ENCODE measurements at places on chromosomes 5 and 9.

DNA sequence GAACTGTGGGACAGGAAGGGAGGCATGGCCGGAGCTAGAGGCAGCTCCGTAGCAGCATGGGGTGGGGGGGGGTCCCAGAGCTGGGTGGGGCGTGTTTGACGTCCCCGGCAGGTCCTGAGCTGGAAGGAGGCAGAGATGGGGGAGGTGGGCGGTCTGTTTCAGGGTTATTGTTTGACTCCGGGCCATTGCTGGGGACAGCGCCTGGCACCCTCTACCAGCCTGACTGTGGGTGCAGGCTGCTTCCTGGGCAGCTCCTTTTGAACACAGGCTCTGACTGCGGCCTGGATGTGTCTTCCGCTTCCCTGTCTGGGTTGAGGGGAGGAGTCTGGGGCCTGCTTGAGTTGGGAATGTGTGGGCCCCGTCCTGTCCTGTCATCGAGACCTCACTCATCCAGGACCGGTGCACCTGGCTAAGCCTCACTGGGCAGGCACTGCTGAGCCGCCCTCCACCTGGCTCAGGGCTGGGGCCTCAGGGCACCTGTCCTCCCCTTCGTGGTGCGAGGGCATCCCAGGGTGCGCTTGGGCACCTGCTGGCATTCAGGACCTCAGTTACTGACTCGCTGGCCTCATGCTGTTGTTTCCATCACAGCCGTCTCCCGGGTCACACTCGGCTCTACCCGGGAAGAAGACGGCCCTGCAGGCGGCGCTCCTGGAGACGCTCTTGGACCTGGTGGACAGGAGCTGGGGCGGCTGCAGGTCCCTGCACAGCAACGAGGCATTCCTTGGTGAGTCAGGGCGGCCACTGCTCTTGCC, 26.5 kb downstream of the CEP72 start:
- no peaks in the 10 kb centered on the region for H3K27me3 ChIP-seq
- no peaks in the 10 kb centered on the region for H3K4me1 ChIP-seq
- DNase-seq: no peak
- H3K36me3 ChIP-seq: peaks cover 8% of the 10 kb centered on the region

- no peak overlapping the region for H3K27ac ChIP-seq
- no peaks in the 10 kb centered on the region for H3K27me3 ChIP-seq
- no peak overlapping the region for H3K4me3 ChIP-seq
- no peak for DNase-seq
Measured at GRCh38 chr9:95953986-95954385, 78.5 kb downstream of the ERCC6L2 start.

DNA sequence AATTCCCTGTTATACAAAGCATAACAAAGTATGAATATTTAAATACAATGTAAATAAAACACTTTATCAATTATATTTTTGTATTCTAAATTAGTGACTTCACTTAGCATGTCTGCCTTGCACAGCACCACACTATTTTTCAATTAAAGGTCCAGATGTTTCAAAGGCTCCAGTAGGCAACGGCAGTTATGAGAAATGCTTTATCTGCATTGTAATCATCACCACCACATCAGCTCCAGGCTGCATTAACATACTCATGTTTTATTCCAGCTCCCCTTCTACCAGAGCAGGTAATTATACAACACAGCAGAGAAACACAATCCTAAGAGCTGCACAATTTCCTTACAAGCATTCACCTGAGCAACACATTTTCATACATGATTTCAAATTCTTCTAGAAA, 102.8 kb downstream of the MAPKAP1 start:
- no peak overlapping the region for H3K4me3 ChIP-seq
- no peaks in the 10 kb centered on the region for H3K4me1 ChIP-seq
- peak overlapping the region; percentile 88 for H3K27ac ChIP-seq
- H3K36me3 ChIP-seq: no peaks in the 10 kb centered on the region
- no peaks in the 10 kb centered on the region for H3K27me3 ChIP-seq

- H3K27ac ChIP-seq: no peak overlapping the region
- H3K27me3 ChIP-seq: no peaks in the 10 kb centered on the region
- H3K4me3 ChIP-seq: no peak overlapping the region
Measured at GRCh38 chr9:112764837-112765236, 14.3 kb downstream of the SNX30 start.

DNA sequence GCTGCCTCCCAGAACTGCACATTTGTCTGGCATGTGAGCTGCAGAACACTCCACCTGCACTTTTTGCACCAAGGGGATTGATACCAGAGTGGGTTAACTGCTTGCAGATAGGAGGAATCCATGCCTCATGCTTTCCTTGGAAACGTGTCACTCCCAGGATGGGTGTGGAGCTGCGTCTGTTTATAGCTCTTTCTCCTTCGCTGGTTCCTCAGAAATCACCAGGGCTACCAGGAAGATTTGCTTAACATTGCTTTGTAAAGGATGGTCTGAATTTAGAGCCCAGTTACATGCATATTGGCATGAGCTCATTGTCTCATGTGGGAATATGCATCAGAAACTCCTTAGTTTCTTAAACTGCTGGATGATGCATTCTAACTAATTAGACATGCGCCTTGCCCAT, 234.6 kb downstream of the GADD45G start:
- no peaks in the 10 kb centered on the region for H3K27me3 ChIP-seq
- no peaks in the 10 kb centered on the region for H3K36me3 ChIP-seq
- H3K4me3 ChIP-seq: no peak overlapping the region
- no peak overlapping the region for H3K27ac ChIP-seq
- DNase-seq: no peak

- H3K27ac ChIP-seq: peak overlapping the region; percentile 58
- H3K27me3 ChIP-seq: no peaks in the 10 kb centered on the region
- H3K4me1 ChIP-seq: peaks cover 24% of the 10 kb centered on the region
- peaks cover 2% of the 10 kb centered on the region for H3K36me3 ChIP-seq
Measured at GRCh38 chr5:160082614-160083500, 36.4 kb downstream of the PWWP2A start.

DNA sequence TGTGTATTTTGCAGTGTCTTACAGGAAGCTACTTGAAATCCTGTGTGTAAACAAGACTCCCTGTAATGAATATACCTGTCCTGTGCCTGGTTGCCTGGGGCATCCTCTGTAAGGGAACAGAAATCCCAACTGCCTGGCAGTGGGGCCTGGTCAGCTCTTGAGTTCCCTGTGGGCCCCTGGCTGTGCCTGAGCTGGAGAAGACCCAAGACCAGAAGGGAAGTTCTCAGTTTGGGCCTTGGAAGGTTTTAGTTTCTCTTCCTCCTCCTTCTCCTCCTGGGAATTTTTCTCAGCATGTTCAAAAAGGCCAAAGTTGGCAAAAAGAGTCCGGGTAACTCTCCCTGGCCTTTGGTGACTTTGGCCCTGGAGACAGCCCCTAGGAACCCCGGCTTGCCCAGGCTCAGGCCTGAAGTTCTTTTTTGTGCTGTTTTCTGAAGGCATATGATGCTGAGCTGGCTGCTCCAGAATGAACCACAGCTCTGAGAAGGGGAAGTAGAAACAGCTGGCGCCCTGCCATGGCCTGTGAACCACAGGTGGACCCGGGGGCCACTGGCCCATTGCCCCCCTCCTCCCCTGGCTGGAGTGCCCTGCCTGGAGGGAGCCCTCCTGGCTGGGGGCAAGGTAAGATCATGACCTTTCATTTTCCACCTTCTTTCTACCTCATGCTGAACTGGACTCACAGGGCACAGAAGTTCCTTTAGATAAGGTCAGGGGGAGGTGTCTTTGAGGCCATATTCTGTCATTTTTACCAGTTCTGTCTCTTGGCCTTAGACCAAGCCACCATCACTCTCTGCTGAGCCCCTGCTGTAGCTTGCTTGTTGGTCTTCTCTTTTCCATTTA, 5.8 kb downstream of the TMEM268 start:
- H3K4me1 ChIP-seq: peaks cover 12% of the 10 kb centered on the region
- H3K27me3 ChIP-seq: no peaks in the 10 kb centered on the region
- no peaks in the 10 kb centered on the region for H3K36me3 ChIP-seq
- H3K4me3 ChIP-seq: no peak overlapping the region
- no peak overlapping the region for H3K27ac ChIP-seq

DNA sequence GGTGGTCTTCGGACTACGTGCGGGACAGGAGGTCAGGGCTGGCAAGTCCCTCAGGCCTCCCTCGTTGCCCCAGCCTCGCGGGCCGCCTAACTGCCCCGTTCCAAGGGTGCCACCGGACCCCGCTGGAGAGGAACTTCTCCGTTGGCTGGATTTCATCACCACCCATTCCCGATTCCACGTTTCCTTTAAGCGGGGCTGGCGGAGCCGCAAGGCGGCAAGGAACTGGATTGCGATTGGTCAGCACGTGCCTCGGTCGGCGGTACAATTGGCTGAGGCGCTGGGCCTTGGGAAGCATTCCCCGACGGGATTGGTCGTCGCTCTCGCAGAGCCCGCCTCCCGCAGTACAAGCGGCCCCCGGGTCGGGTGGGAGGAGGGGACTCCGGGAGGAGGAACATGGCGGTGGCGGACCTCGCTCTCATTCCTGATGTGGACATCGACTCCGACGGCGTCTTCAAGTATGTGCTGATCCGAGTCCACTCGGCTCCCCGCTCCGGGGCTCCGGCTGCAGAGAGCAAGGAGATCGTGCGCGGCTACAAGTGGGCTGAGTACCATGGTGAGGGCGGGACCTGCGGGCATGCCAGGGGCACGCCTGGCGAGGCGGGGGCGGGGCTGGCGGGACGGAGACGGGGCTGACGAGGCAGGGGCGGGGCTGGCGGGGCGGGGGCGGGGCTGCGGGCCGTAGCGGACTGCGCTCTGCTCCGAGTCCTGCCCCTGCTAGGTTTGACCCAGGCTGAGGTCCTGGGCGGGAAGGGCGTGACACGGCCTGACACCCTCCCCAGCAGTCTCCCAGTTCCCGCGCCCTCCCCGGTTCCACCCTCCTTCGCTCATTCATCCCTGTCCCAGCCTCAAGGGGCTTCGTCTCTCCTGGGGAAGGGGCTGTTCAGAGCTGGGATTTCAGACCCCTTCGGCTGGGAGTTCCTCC, at the start of gene PHPT1:
TSS of gene PHPT1 (plus strand) at position 372 of the 922 bp plus-strand sequence. CDS start at position 394, 22 bp downstream.
- DNase-seq: peak; percentile 99
- H3K27ac ChIP-seq: peak within 1 kb of the TSS; percentile 98
- peaks cover 13% of the 10 kb centered on the region for H3K4me1 ChIP-seq
- H3K27me3 ChIP-seq: no peaks in the 10 kb centered on the region
- H3K36me3 ChIP-seq: no peaks in the 10 kb centered on the region

DNA sequence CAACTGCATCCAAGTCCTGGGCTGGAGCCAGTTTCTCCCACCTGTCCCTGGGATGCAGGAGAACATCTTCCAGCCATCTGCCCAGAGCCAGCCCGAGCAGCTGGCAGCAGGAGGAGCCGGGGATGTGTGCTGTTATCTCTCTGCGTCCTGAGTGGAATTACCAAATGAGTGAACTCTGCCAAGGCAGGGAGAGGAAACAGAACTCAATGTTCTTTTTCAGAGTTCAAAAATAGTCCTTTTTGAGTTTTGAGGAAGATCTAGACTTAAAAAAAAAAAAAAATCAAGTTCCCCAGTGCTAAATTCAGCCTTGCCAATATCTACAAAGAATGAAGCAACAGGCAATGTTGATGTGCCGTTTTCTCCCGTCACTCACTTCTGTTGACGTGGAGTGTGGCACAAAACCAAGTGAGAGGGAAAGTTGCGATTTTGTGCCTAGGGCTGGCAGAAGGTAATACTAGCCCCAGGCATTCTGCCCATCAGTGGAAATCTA, 56.2 kb downstream of the TMOD1 start:
- H3K36me3 ChIP-seq: peaks cover 2% of the 10 kb centered on the region
- H3K4me3 ChIP-seq: no peak overlapping the region
- H3K27me3 ChIP-seq: 0 out of 2 replicates have a peak, but pooled peaks cover 16% of the 10 kb centered on the region
- peak; percentile 77 for DNase-seq

DNA sequence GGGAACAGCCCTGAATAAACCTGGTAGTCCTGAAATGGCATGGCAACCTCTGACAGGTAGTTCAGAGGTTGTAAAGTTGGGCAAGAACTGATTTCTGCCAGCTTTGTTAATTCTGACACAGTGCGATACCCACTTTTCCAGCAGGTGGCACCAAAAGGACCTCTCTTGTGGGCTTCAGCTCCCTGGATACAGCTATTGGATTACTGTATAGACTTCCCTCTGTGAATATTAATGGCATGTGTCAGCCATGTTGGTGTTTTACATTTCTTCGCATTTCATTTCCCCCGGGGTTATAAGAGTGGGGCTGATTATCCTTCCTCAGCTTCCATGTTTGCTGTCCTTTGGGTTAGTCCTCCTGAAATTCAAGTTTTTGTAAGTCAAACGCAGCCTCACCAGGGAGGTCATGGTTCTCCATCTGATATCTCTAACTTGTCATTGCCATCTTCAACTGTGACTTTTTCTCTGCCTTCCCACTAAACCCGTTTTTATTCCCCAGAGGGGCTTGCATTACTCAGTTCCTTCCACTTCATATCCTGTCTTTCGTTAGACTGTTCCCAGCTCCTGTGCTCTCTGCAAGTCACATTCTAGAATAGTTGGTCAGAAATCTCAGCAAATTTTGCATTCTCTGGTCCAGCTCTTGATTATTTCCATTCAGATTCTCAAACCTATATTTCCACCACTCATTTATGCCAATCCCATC, 135.6 kb downstream of the LIFR start:
- H3K36me3 ChIP-seq: no peaks in the 10 kb centered on the region
- H3K27ac ChIP-seq: no peak overlapping the region
- 0 out of 2 replicates have a peak, but pooled peaks cover 3% of the 10 kb centered on the region for H3K4me1 ChIP-seq
- peak; percentile 67 for DNase-seq
- no peaks in the 10 kb centered on the region for H3K27me3 ChIP-seq

- no peaks in the 10 kb centered on the region for H3K36me3 ChIP-seq
- H3K27ac ChIP-seq: no peak overlapping the region
- no peak overlapping the region for H3K4me3 ChIP-seq
- H3K27me3 ChIP-seq: peaks cover 3% of the 10 kb centered on the region
- H3K4me1 ChIP-seq: no peaks in the 10 kb centered on the region
Measured at GRCh38 chr9:17614903-17615302, 36.0 kb downstream of the SH3GL2 start.

- no peak for DNase-seq
- H3K27ac ChIP-seq: no peak overlapping the region
- H3K4me1 ChIP-seq: no peaks in the 10 kb centered on the region
- no peaks in the 10 kb centered on the region for H3K27me3 ChIP-seq
- H3K36me3 ChIP-seq: no peaks in the 10 kb centered on the region
Measured at GRCh38 chr5:164652276-164652660, 1146.8 kb downstream of the MAT2B start.

DNA sequence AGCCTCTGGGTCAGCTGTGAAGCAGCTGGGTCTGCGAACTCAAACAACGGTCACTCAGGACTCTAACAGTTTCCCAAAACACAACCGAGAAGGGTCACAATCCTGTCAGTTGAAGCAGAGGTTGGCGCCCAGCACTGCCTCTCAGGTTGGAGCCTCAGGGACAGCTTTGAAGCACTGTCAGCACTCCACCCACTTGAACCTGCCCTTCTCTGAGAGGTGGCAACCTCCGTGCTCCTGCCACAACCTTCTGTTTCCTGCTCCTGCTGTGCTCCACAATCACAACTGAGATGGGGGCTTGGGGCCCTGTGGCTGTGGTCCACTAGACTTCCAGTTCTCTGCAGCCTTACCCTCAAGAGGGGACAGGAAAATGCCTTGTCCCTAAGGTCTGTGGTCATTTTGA, 21.7 kb upstream of the LCP2 start:
- 0 out of 2 replicates have a peak, but pooled peaks cover 4% of the 10 kb centered on the region for H3K27me3 ChIP-seq
- no peak for DNase-seq
- H3K4me1 ChIP-seq: peaks cover 7% of the 10 kb centered on the region
- no peak overlapping the region for H3K4me3 ChIP-seq

GRCh38 chr9:2691626-2692025, 25.7 kb upstream of the KCNV2 start:
- no peak for DNase-seq
- H3K27ac ChIP-seq: peak overlapping the region; percentile 62
- no peaks in the 10 kb centered on the region for H3K27me3 ChIP-seq

GRCh38 chr5:146646441-146646840, 130.5 kb upstream of the GPR151 start:
- no peak for DNase-seq
- H3K27me3 ChIP-seq: no peaks in the 10 kb centered on the region
- no peak overlapping the region for H3K4me3 ChIP-seq
- H3K27ac ChIP-seq: peak overlapping the region; percentile 97
- H3K4me1 ChIP-seq: no peaks in the 10 kb centered on the region
- H3K36me3 ChIP-seq: no peaks in the 10 kb centered on the region

GRCh38 chr9:117013440-117013995, 326.4 kb downstream of the TRIM32 start:
- H3K27me3 ChIP-seq: no peaks in the 10 kb centered on the region
- peak; percentile 18 for DNase-seq
- no peaks in the 10 kb centered on the region for H3K36me3 ChIP-seq
- H3K4me3 ChIP-seq: no peak overlapping the region

All from SK-N-SH (cell line).